CD4-positive, CD25-positive, alpha-beta regulatory T cell (primary cell): ENCODE measurements at places on chromosomes 12 and 14. TPM values are rescaled to one million over a fixed set of nuclear protein-coding genes. Genes with fewer than 3 reads are reported as not detected.

The PPP1R13B gene
- 3.9 TPM for polyA plus RNA-seq

DNA sequence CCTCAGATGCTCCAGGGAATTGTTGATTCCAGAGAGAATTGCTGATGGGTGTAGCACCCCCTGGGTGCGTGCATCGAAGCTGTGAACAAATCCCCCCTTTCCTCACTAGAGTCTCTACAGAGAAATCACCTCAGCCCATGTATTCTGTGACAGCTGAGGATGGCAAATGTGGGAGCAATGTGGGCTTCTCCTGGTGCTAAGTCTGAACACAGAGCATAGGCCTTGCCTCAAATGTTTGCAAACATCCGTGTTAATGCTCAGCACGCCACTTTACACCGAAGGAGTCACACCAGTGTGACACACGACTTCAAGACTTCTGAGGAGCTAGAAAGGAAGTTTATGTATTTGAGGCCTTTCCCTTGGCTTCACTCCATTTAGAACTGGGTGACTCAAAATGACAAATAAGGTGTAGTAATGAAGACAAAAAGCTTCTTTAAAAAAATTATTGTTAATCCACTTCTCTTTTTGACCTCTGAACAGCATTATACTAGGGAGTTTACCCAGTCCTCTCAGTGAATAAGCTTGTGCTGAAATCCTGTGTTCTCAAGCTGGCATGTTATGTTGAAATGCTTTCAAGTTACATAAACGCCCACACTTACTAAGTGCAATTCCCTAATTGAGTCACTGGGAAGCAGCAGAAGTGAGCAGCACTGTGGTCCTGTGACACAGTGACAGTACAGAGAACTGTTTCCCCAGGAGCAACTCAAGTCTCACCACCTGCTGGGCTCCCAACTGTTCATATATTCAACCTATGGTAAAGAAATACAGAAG, 92.9 kb downstream of the FAR2 start:
- no peak overlapping the region for H3K4me3 ChIP-seq
- H3K27me3 ChIP-seq: no peaks in the 10 kb centered on the region
- peaks cover 9% of the 10 kb centered on the region for H3K4me1 ChIP-seq
- no peaks in the 10 kb centered on the region for H3K36me3 ChIP-seq

The NFE2 gene
- 0.18 TPM for polyA plus RNA-seq

DNA sequence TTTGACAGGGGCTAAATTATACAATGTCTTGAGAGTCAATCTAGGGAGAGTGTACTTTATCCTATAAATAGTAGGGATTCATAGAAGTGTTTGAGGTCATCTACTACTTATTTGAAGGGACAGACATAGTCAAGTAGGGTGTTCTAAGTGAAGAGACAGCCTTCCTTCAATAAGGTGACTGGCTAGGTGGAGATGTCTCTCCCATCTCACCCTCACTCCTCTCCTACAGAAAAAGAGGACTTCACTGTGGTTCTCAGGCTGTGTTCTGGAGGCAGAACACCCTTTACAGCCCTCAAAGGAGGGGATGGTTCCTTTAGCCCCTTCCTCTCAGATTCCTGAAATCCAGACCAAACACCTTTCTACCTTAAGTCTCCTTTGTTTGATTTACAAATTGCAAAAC, 2.8 kb upstream of the NFE2 start:
- peaks cover 51% of the 10 kb centered on the region for H3K27me3 ChIP-seq
- no peak overlapping the region for H3K4me3 ChIP-seq
- no peak for DNase-seq
- no peaks in the 10 kb centered on the region for H3K36me3 ChIP-seq

The GSC gene
- not detected for polyA plus RNA-seq

The SLC2A13 gene
- polyA plus RNA-seq: 0.96 TPM

The OR6C68 gene
- not detected for polyA plus RNA-seq

The SLC38A2 gene
- polyA plus RNA-seq: 90.1 TPM
